A549 treated with DMSO at 1 μM for 4 hours (cell line): ENCODE measurements at places on chromosomes 11 and 22. TPM values are rescaled to one million over a fixed set of nuclear protein-coding genes. Genes with fewer than 3 reads are reported as not detected.

KCNA4 gene
- total RNA-seq: not detected in 5 replicates

CD6 gene
- total RNA-seq: 0.06 to 0.47 TPM (median 0.15 TPM) in 5 replicates

DCHS1 gene
- total RNA-seq: 0.11 to 0.16 TPM (median 0.14 TPM) in 5 replicates

MLC1 gene
- 0.03 to 0.09 TPM (median 0.04 TPM) in 3 of 5 replicates, not detected in the others for total RNA-seq

ELFN2 gene
- total RNA-seq: 6.2 to 10.0 TPM (median 8.2 TPM) in 5 replicates

CFAP300 gene
- total RNA-seq: 5.6 to 10.1 TPM (median 6.5 TPM) in 5 replicates

GAL gene
- 11.1 to 22.8 TPM (median 17.5 TPM) in 5 replicates for total RNA-seq

CNTF gene
- 1.2 to 1.9 TPM (median 1.5 TPM) in 5 replicates for total RNA-seq

BTG4 gene
- 0.09 to 0.26 TPM in 2 of 5 replicates, not detected in the others for total RNA-seq

ZNF215 gene
- total RNA-seq: 1.0 to 1.5 TPM (median 1.3 TPM) in 5 replicates

NLRP14 gene
- not detected in 5 replicates for total RNA-seq

FAM83F gene
- not detected in 5 replicates for total RNA-seq

CALCA gene
- 0.08 to 0.12 TPM in 2 of 5 replicates, not detected in the others for total RNA-seq

TMEM109 gene
- total RNA-seq: 116 to 131 TPM (median 128 TPM) in 5 replicates

ART1 gene
- not detected in 5 replicates for total RNA-seq

FAM118B gene
- 13.7 to 18.5 TPM (median 15.8 TPM) in 5 replicates for total RNA-seq

MUC6 gene
- total RNA-seq: 0.01 TPM in 2 of 5 replicates, not detected in the others

APOBEC3F gene
- 1.9 to 2.4 TPM (median 2.3 TPM) in 5 replicates for total RNA-seq

PLAAT4 gene
- 0.91 to 2.7 TPM (median 1.8 TPM) in 5 replicates for total RNA-seq

FOLH1 gene
- not detected in 5 replicates for total RNA-seq

RAB38 gene
- 0.87 to 1.9 TPM (median 1.0 TPM) in 5 replicates for total RNA-seq

FAM111B gene
- 7.6 to 9.9 TPM (median 9.1 TPM) in 5 replicates for total RNA-seq

RFPL1 gene
- total RNA-seq: not detected in 5 replicates

APOA4 gene
- total RNA-seq: not detected in 5 replicates

OR5AN1 gene
- total RNA-seq: not detected in 5 replicates

MYBPC3 gene
- total RNA-seq: 0.05 to 0.10 TPM (median 0.07 TPM) in 5 replicates

FJX1 gene
- 34.8 to 44.9 TPM (median 39.0 TPM) in 5 replicates for total RNA-seq

GGTLC3 gene
- not detected in 5 replicates for total RNA-seq

MS4A5 gene
- total RNA-seq: not detected in 5 replicates

CSF2RB gene
- 0.01 TPM in 1 of 5 replicates, not detected in the others for total RNA-seq

GNG3 gene
- total RNA-seq: not detected in 5 replicates

NDUFV1 gene
- total RNA-seq: 133 to 157 TPM (median 149 TPM) in 5 replicates

CLTCL1 gene
- 4.6 to 6.0 TPM (median 5.4 TPM) in 5 replicates for total RNA-seq

CARD18 gene
- not detected in 5 replicates for total RNA-seq

MS4A7 gene
- not detected in 5 replicates for total RNA-seq

IGF2 gene
- 1.4 to 2.3 TPM (median 1.9 TPM) in 5 replicates for total RNA-seq

MRGPRG gene
- total RNA-seq: not detected in 5 replicates

MMP8 gene
- not detected in 5 replicates for total RNA-seq

SPON1 gene
- total RNA-seq: not detected in 5 replicates

P4HA3 gene
- total RNA-seq: 31.8 to 51.3 TPM (median 39.9 TPM) in 5 replicates

APOBEC3A gene
- total RNA-seq: not detected in 5 replicates

OR2AG2 gene
- 0.05 to 0.09 TPM (median 0.06 TPM) in 3 of 5 replicates, not detected in the others for total RNA-seq

UNC93B1 gene
- total RNA-seq: 55.5 to 79.3 TPM (median 68.3 TPM) in 5 replicates
